ENCODE measurements at places on chromosomes 6 and 20.

GRCh38 chr20:10532361-10532760 is 97.3 kb downstream of the SLX4IP start:
- no peak for DNase-seq

GRCh38 chr6:96302991-96303390 is 218.6 kb upstream of the UFL1 start:
- DNase-seq: no peak

DNA sequence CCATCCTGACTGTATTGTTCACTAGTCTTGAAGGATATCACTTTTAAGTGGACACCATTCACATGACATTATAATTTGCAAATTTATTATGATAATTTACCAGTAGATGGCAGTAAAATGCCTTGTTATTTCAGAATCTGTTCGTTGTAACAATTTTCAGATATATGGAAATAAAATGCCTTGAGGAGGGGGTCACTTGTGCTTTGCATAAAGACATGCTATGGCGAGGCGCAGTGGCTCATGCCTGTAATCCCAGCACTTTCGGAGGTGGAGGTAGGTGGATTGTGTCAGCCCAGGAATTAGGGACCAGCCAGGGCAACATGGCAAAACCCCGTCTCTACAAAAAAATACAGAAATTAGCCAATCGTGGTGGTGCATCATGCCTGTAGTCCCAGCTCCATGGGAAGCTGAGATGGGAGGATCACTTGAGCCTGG is 9.0 kb upstream of the NCOA6 start:
- DNase-seq: no peak

- DNase-seq: no peak
These were observed 178.7 kb upstream of the IRAK1BP1 start for GRCh38 chr6:78688668-78689067.

DNA sequence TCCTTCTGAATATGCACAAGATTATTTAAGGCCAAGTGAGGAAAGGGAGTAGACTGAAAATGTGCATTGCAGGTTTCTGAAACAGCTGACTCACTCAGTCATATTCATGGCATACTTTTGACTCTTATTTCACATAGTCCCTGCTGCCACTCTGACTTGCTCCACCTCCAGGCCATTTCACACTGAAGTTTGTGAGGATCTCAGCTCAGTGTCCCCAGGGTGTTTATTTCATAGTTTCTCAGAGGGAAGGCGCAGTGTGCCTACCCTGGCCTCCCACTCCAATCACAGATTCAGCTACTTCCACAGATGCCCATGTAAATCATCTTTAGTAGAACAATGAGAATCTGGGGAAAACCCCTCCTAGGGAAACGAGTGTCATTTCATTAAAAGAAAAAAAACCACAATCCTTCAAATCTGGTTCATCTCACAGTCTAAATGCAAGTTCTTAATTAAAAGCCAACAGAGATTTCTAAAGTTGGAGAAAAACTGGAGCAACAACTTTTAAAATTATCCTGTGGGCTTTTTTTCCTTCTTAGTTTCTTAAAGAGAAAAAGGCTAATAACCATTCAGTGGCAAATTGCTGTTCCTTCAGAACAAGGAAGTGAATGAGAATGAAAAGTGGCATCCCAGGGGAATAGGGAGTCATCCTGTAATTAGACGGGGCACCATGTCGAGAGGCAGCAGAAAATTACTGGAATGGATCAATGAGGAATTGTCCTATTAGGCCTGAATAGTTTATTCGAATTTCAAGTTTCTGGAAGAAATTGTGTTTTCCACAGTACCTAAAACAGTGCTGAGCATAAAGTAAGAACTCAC is 133.6 kb downstream of the TFAP2B start:
- DNase-seq: no peak

DNA sequence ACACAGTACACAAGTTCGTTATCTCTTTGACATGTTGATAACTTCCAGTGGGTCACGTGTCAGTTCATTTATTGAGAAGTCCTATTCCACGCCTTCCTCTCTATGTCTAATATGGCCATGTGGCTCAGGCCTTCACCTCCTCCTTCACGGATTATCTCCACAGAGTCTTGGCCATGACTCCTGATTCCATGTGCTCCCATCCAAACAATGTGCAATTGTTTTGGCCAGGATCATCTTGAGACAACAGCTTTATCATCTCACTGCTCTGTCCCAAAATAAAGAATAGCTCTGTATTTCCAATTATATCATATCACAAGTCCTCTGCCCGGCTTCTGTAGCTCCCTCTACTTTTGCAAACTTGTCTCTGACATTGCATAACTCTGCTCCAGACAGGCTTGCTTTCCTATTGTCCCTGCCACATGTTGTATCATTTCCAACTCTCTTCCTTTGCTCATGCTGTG is 11.1 kb upstream of the TXNDC5 start:
- no peak for DNase-seq

DNA sequence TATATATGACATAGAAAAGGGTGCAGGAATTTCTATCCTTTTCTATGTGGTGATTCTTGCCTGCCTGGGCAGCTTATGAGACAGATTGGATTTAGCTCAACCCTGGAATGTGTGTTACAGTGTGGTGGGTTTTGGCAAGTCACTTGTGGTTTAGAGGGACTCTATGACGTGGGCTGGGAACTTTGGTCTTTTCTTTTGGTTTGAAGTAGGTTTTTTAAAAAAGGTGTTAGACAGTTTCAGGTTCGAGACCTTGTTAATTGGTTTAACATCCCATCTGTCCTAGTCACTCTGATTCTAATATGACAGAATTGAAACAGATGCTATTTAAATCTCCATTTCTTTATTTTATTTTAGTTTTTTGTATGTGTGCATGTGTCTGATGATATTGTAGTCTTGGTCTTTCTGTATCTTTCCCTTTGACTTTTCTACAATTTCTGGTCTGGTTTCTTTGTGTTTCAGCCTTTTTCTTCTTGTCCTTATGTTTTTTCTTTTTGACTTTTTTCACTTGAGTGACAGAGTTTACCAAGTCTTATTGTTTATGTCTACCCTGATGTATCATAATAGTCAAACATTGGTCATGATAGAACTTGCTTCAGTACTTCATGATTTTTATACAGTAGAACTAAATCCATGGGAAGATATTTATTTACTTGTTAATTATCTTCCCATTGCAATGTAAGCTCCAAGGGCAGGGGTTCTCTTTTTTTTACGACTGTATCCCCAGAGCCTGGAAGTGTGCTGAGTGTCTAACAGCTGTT is 174.3 kb downstream of the CDKAL1 start:
- DNase-seq: no peak

DNA sequence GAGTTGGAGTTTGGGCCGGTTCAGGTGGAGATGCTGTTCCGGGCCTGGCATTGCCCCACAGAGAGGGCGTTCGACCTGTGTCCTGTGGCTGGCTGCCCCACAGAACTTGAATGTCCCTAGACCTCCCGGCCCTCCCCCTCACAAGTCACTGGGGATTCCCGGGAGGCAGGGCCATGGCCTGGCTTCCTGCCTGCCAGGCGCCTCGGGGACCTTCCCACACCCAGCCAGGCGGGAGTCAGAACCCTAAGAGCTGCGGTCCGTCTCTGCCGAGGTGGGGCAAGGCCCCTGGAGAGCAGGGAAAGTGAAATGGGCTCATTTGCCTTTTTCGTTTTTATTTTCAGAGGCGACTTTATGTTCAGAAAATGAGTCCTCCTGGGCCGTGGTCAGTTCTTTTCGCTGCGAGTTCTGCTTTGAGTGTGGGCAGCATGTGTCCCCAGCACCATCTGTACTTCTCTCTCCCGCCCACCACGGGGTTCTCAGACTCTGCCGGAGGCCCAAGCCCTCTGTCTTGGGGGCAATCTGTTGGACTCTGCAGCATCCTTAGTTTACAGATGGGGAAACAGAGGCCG is 8.5 kb downstream of the RBM38 start:
- no peak for DNase-seq

DNA sequence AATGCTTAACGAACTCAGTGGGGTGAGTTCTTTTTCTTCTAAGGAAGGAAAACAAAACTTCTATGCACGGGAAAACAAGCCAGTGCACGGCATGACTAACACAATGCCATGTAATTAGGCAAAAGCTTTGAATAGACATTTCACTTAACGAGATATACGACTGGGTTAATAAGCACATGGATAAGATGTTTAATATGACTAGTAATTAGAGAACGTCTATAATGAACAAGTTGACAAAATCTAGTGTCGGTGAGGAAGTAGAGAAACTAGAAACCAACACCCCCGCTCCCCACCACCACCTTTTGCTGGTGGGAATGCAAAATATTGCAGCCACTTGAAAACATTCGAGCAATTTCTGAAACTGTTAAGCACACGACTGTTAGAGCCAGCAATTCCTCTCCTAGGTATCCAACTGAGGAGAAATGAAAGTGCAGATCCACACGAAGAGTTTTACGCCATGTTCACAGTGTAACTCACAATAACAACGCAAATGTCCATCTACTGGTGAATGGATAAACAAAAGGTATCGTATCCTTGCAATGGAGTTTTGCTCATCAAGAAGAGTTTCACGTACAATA is 644.9 kb upstream of the AGPAT4 start:
- no peak for DNase-seq

GRCh38 chr6:107108201-107108890 is 7.0 kb downstream of the BEND3 start:
- DNase-seq: no peak

GRCh38 chr20:50425076-50425475 is 85.1 kb upstream of the PTPN1 start:
- no peak for DNase-seq

DNA sequence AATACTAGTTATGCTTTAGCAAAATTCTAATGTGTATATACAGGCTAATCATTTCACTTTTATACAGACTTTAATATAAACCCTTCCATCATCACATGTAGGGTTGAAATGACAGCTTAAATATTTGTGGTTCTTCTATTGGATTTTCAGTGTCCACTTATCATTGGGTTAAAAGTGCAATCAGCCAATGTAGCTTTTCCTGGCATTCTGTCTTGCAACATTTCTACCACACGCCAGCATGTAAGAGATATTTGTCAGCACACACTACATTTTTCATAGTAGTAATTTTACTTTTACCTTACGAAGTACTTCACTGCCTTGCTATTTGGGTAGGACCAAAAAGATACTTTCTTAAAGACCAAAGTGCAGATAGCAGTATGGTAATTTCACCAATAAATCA is 252.0 kb downstream of the TBX18 start:
- DNase-seq: no peak

GRCh38 chr6:22248513-22249308 is 48.1 kb downstream of the PRL start:
- no peak for DNase-seq

DNA sequence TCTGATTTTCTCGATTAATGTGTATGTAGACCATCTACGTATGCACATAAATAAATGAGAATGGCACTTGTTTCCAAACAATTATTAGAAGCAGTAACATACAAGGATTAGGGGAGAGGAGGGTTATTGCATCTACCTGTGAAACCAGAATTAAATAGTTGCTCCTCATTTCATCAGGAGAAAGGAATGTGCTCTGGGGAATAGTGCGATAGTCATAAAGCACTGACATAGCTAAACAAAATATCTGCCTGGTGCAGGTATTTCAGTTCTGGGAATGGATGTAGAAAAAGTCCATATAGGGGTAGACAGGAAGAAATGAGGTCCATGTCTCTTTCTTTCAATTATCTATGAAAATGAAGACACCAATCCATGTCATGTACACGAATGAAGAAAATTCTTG is 1.6 kb upstream of the ID4 start:
- DNase-seq: no peak

DNA sequence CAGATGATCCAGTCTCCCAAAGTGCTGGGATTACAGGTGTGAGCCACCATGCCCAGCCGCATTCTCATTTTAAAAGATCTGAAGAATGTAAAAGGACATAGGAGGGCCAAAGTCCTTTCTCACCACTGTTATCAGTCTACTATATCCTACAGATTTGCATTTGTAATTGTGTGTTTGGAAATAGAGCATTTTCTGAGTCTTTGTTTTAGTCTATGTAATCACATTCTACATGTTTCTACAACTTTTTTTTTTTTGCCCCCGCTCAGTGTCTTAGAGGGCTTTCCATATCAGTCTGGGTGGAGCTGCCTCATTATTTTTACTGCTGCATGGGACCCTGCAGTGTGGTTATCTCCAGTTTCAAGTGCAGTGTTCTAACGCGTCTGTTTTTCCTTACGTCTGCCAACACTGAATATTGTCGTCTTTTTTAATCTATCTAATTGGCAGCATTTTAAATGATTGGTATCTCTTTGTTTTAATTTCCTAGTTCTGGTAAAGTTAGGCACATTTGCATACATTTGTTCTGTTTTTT is 7.8 kb downstream of the CUL9 start:
- DNase-seq: no peak

DNA sequence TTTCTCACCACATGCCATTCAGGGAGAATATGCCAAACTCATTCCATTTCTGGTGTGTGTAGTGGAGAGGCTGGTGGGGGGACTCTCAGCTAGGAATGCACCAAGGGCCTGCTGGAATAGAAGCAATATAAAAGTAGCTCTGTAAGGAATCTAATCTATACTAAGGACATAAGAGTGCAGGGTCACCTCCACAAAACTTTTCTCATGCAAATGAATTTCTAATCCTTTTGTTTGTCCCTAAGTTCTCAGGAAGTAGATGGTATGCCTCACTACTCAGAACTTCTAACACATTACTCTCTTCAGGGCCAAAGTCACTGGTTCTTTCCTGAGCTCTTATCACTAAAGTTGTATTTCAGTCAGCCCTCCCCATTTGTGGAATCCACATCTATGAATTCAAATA is 427.2 kb downstream of the C6orf118 start:
- DNase-seq: no peak

- DNase-seq: peak; percentile 55
These were observed 20.3 kb downstream of the POFUT1 start for GRCh38 chr20:32227744-32228688.

- peak; percentile 77 for DNase-seq
These were observed 975 bp upstream of the PPT2 start for GRCh38 chr6:32152769-32153563.

DNA sequence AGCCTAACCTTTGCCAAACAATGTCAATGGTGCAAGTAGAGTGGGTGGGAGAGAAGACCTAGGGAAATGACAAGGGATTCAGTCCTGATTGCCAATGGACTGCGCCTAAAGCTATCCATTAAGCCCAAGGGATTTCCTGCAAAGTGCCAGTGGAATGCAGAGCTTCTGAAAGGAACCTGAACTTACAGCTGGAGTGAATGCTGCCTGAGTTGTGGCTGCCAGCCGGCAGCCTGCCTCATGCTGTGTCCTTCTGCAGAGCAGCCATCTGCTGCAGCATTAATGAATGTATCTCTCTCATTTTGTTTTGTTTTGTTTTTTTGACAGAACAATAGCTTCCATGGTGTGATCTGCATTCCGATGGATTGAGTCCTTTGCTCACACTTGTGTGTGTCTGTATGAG is 44.7 kb downstream of the SLC35F1 start:
- DNase-seq: no peak

DNA sequence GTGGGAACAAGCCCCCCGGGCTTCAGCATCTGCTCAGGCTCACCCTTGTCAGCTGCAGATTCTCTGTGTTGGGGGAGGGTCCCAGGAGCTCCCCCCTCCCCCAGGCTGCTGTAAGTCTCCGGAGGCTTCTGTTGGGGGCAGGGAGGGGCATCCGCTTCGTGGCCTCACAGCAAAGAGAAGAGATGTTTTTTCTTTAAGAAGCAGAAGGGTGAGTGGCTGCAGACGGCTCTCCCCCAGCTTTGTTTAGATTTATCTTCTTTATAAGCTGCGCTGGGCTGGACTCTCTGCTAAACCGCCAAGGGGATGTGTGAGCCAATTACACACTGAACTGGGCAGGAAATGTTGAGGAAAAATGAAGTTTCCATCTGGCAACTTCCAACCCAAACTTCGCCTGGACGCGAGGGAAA is 48.7 kb upstream of the GATA5 start:
- DNase-seq: no peak

Data from right cardiac atrium (tissue), 5 donors.